ENCODE measurements at places on chromosomes 5 and 9.

DNA sequence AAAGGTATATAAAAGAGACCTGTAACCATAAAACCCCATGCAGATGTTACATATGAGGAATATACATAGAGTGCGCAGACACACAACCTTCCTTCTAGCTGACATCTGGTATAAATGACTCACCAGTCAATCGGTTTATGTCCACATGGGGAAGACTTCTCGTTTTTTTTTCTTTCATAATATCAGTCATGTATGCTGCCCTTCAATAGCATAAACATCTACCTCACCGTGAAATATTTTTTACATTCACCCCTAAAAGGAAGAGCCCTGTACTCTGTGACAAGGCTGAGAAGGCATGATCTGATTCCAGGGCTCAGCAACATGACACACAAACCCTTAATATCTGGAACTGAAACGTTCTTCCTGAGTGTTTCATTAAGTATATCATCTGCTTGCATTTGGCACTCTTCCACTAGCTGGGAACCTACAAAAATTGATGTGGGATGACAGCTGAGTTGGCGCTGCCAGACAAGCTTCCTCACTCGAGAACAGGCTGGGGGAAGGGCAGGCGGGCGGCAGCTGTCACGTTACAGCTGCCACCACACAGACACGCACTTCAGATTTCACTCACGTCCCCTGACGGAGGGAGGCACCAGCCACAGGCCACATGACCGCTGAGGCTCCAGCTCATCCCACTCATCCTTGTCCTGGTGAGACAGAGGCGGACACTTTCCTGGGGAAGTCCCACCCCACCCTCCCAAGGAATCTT lies 74.2 kb downstream of the SHB start:
- no peak for DNase-seq

- DNase-seq = no peak
These were observed 71.9 kb downstream of the INSL6 start for GRCh38 chr9:5113523-5113922.

GRCh38 chr5:132830436-132831094 lies at the start of gene SHROOM1:
Gene SHROOM1 (minus strand): TSS chr5:132830647. CDS start chr5:132826140, 4,507 bp downstream.
- no peak for DNase-seq

GRCh38 chr5:71651579-71651978 lies 64.4 kb downstream of the MCCC2 start:
- DNase-seq = no peak

GRCh38 chr5:177133096-177133852 lies at the start of gene NSD1:
Gene NSD1 (plus strand): TSS chr5:177133773. CDS start chr5:177135104, 1,331 bp downstream.
- peak; percentile 82 for DNase-seq

- DNase-seq = no peak
These were observed 1315.5 kb upstream of the C9orf72 start for GRCh38 chr9:28888806-28889205.

DNA sequence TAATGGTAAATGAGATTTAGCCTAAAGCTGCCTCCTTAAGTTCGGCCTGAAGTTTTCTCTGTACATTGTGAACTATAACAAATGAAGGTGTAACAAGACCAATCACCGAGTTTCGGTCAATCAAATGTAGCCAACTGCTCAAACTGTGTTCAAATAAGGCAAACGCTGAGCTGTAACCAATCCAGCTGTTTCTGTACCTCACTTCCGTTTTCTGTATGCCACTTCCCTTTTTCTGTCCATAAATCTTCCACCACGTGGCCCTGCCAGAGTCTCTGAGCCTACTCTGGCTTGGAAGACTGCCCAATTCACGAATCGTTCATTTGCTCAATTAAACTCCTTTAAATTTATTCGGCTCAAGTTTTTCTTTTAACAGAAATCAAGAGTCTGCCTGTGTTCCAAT lies 193.5 kb upstream of the KLF9 start:
- DNase-seq = no peak

- DNase-seq = no peak
These were observed 94.4 kb upstream of the IFNE start for GRCh38 chr9:21576331-21577189.

DNA sequence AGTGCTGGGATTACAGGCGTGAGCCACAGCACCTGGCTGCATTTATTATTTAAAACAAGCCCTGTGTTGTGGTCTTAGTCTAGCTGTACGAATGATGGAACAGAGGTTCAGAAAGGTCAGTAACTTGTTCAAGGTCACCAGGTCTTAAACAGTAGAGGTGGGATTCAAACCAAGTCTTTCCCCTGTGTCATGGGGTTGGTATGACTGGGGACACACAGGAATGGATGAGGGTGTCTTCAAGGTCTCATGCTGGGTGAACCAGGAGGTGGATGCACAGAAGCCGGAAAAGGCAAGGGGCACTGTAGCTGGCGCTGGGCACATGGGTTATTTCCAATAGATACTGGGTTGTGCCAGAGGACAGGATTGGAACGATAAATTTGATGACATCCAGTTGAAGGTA lies 32.2 kb upstream of the TJP2 start:
- no peak for DNase-seq

DNA sequence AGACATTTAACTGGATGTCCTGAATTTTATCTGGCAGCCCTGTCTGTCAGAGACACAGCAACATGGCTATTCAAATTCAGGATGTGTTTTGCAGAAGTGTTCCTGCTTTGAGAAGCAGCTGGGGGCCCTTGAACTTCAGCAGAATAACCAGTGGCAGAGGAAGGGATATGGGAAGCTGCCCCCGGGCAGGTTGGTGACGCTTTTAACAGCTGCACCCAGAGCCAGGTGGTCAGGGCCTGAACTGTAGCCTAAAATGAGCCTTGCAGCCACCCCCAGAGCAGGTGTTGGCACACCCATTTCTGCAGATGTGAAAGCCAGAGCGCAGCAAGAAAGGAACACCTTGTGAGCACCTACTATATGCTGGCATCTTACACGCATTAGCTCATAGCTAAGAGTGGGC lies 128.7 kb upstream of the BOD1 start:
- DNase-seq = no peak

DNA sequence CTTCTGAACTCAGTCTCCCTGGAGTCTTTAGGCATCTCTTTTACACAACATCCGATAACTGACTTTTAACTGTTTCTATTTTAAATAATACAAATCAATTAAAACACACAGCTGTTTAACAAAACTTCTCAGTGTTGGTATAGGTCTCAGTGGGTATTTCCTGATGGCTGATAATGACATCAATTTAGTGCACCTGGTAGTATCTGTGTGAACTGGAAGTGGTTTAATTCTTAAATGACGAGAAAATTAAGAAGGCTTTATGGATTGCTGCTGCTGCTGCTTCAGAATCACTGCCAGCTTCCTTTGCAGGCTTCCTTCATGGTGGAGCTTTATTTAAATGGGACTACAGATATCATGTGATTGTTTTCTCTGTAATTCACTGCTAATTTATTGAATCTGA lies 92.3 kb downstream of the RPS23 start:
- no peak for DNase-seq

- no peak for DNase-seq
These were observed 4.9 kb downstream of the FBXO38 start for GRCh38 chr5:148388696-148389095.
